ENCODE measurements at places on chromosomes 2 and 18.

DNA sequence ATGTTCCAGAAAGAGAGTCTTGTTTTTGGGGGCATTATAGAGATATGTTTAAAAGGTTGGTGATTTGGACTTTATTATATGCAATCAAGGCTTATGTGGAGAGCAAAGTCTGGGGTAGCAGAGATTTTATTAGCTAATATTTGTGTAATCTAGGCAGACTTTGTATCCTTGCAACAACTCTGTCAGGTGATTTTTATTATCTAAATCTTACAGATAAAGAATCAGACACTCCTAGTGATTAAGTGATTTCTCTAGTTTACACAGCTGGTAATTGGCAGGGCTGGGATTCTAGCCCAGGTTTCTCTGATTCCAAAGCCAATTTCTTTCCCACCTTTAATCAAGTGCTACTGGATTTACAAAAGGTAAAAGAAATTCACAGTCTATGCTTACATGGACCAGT lies 33.3 kb upstream of the NCK2 start:
- no peak for DNase-seq

GRCh38 chr18:74513883-74514205 lies 17.7 kb downstream of the CNDP2 start:
- DNase-seq = no peak

DNA sequence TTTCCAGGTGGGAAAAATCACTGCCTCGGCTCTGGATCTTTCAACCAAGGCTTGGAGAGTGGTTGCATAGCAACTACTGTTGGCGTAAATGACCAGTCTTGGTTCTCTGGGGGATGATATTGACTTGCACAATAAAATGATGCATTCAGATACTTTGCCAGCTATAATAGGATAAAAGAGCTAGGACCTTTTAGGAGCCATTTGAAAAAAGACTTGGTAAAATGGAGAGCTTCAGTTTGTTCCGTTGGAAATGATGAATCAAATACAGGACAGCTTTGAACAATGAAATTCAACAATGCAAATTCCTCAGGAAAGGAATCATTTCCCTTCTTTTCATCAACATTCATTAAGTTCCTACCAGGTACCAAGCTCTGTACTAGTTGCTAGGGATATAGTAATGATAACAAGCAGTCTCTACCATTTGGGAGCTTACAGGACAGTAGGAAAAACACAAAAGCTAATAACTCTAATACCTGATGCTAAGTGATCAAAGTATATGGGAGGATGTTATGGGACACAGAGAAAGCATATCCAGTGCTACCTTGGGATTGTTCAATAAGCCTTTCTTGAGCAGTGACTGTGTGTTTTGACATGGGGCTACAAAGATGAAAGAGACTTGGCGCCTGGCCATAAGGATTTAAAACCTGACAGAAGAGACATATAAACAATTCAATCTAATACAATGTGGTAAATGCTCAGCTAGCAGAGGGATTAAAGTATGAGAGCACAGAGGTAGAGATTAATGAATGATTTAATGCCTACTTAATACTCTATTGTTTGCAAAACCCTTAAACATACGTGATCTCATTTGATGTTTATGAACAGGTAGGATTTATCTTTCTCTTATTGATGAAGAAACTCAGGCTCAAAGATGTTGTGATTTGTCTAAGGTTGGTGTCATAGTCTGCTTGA lies 110.7 kb downstream of the QPCT start:
- no peak for DNase-seq

DNA sequence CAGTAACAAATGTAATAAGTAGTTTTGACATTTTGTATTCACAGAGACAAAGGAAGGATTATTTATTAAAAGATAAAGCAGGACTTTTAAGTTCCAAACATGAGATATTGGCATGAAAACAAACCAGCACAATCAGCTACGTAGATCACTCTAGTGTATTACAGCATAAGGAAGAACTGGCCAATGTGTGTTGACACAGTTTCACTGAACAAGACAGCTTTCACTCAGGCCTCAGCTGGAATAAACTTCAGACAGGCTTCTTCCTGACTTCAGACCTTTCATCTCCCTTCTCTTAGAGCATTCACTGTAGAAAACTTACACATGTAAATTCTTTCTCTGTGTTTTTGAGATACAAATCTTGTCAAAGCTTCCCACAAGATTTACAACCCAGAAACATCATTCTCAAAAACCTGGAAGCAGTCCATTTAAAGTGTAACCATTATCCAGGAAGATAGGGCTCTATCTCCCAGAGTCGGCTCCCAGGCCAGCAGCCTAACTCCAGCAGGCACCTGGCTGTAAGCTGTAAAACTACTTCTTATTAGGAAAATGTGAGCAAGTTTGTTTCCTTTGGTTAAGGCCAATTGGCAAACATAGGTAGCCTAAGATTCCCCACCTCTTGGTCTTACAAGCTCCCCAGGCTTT lies 768.3 kb upstream of the CDH7 start:
- DNase-seq = no peak

DNA sequence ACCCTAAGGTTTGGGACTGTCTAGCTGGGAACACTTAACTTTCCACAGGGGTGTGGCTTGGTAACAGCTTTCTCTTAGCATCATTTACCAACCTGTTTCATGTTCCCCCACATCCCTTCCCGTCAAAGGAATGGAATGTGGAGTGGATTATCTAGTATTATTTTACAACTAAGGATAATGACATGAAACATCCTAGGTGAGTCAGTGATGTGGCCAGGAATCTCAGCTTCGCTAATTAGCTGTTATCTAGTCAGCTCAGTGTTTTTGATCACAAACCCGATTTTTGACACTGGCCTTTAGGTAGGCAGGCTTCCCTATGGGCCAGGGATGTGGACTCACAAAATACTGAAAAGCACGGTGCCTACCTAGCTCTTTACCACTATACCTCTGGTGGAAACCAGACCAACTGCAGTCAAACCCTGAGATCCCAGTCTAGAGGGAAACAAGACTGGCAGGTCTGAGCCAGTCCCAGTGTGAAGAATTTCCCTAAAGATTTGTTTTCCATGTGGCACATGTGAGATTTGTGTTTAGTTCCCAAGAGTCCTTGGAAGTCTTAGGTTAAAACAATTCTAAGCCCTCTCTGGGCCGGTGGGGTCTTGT lies 2.8 kb upstream of the NRP2 start:
- no peak for DNase-seq

DNA sequence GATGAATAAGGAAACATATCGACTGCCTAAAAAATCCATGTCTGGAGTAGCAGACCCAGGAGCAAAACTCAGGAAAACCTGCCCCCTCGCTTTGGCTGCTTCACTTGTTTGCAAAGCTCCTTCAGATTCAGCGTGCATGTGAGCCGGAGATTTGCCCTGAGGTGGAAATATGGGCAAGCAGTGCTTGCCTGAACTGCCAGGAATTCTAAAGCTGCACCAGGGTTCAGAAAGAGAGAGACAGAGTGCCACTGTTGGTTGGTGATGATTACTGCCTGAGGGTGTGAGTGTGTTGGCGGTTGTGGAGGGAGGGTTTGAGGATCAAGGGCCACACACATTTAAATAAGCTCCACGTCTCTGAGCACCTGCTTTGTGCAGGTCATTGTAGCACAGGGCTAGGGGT lies 139.6 kb upstream of the RGPD4 start:
- no peak for DNase-seq

DNA sequence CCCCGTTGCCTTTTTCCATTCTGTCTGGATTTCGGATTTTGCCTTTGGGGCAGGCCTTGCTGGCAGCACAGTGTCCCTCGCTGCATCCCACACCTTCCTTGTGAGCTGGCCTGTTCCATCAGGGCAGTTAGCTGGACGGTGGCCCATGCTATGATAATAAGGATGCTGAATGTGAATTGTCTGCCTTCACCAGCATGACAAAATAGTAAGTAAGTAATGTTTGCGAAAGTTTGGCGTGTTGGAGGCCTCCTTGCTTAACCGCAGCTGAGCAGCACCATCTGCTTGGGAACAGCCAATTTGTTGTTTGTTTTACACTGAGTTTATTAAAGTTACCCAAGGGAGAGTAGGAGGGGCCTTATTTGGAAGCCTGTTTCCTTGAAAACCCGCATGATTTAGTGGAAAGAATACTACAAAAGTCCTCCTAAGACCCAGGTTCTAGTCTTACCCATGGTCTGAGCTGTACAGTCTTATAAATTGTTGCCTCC lies 469.7 kb upstream of the FANCL start:
- DNase-seq = no peak

DNA sequence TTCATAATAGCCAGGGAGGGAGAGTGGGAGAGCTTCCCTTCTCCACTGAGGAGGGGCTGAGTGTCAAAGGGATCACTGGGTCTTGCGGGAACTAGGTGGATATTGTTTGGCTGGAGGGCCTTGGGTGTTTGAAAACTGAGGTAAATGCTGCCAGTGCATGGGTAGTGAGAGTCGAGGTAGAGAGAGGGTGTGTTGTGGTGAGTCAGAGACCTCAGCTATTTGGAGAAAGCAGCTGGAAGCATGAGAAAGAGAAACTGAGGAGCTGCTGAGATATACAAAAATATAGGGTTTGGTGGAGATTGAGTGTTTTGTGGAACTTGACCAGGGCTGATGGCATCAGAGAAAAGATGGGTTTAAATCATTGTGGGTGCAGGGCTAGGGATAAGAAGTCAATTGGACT lies 127.0 kb upstream of the CCDC195 start:
- DNase-seq = no peak

DNA sequence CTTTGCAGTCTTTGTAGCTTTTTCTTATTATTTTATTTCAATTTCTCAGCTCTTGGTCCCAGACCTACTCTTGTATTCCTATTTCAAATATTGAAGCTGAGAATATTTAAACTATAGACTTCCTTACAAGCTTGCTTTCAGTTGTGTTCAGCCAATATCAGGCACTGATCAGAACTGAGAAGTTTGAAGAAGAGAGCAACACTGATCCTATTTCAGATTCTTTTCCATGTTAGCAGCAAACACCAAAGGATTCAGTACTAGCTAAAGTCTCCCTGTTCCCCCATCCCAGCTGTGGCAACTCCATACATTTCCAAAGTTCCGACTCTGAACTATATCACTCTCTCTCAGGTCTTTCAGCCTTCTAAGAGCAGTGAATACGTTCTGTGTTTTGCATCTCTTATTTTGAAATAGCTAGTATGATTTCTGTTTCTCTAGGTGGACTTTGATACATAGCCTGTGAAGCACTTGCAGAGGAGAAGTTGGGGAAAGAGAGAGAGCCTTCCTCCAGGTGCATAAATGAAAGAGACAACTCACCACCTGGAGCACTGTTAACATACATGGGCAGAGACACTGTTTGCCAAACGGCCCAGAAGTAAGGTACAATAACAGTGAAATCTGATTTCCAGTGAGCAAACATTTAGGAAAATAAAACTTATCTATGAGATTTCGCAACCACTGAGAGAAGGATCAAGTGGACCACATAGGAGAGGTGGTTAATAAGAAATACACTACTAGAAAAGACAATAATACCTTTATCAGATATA lies 135.0 kb upstream of the ZNF804A start:
- no peak for DNase-seq
